Colonic mucosa (tissue), 4 donors: ENCODE measurements at places on chromosomes 4 and X.

DNA sequence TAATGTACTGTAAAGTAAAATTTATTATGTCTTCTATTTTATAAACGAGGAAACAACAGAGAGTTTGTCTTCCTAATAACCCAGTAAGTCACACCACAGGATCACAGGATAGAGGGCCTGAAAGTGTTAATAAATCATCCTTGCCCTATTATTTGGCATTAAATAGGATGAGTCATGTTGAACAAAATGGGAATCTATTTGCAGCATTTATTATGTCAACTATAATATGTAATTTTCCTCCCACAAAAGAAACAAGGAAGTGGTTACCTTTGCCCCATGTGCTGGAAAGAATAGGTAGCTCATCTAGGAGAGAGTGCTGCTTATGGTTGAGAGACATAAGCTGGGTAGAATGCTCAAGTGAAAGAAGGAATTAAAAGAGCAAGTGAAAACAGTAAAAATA lies 237.6 kb upstream of the NDST3 start:
- no peak for DNase-seq

DNA sequence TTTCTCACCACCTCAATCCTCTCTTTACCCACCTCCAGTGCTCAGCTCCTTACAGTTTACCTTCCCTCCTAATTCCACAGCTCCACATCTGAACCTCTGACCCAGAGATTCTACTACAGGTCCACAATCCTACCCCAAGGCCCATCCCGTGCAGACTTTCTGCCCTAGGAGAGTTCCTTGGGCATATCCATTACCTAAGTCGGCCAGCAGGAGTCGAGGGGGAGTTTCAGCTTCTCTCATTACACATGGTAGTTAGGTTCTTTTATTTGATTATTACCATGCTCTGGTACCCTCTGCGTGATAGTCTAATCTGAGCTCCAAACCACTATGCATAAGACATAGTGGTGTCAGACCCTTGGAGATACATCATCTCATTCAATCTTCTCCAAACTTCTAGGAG lies 117.9 kb downstream of the SH3RF1 start:
- no peak for DNase-seq

GRCh38 chr4:125741825-125742452 lies 427.2 kb downstream of the FAT4 start:
- no peak for DNase-seq

DNA sequence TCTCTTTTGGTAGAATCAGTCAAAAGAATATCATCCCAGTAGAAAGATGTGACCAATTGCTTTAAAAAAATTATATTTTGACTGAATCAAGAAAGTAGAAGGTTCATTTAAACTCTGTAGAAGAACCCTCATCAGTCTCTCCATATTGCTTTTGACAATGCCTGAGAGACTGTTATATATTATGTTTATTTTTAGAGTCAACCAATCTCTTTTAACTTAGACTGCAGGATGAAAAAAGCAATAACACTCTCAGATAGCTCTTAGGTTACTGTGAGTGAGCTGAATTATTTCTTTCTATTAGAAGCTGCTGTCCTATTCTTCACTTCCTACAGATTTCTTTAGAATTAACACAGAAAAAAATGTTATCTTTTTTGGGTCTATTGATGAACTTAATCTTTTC lies 38.1 kb downstream of the GALNTL6 start:
- no peak for DNase-seq

DNA sequence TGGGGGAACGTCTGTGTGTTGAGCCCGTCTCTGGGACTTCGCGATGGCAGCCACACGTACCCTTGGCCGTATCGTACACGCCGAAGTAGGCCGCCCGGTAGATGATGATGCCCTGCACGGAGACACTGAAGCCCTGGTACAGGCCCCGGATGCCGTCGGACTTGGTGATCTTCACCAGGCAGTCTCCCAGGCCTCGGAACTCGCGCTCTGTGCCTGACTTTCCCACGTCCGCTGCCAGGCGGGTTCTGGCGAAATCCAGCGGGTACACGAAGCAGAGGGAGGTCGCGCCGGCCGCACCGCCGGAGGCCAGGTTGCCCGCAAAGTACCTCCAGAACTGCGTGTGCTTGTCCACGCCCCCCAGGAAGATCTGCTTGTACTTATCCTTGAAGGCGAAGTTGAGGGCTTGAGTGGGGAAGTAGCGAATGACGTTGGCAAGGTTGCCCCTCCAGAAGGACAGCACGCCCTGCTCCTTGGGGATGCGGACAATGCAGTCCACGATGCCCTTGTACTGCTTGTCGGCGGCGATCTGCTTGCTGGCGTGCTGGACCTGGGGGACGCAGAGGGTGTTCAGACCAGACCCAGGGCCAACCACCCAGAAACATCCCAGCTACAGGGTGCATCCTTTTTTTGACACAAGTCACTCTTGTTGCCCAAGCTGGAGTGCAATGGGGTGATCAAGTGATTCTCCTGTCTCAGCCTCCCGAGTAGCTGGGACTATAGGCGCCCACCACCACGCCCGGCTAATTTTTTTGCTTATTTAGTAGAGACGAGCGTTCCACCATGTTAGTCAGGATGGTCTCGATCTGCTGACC lies 2.5 kb downstream of the SLC25A6 start:
- DNase-seq: no peak

DNA sequence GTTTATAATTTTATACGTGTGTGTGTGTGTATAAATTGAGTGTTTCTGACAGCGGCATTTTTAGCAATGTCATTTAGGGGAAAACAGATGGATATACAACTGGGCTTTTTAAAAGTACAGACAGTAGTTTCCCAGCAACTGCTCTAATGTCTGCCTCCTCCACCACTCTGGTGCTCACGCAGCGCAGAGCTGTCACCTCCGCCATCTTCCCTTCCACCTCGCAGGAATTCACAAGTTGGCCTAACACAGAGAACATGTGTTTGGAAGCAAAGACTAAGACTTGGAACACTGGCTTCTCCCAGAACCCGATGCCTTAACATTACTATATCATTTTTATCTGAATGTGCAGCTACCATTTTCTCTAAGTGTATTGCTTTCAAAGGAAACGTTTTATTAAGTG lies 158.3 kb upstream of the FSTL5 start:
- no peak for DNase-seq

- DNase-seq: no peak
These were observed 136.0 kb downstream of the NKX6-1 start for GRCh38 chr4:84362896-84363655.

DNA sequence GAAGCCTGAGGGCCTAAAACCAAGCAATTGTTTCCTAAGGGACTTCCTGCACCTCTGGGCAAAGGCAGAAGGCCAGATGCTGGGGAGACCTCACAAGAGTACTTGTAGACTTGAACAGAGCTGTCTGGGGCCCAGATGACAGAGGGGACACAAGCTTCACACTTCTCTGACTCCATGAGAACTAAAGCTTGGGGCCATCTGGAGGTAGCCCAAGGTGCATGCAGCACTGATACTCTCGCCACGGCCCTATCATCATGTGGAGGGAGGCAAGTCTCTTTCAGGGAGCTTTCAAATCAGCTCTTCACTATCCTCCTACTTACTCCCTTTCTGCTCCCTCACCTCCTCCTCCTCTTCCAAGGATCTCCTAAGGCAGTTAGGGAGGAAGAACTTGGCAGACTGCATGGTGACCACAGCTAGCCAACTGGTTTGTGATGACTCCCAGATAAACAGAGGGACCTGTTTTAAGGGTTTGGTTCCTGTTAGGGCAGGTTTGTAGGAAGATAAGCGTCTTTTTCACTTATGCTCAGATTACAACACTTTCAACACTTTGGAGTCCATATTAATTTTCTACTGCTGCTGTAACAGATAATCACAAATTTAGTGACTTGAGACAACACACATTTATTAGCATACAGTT lies 23.8 kb downstream of the MSL3 start:
- DNase-seq: no peak

DNA sequence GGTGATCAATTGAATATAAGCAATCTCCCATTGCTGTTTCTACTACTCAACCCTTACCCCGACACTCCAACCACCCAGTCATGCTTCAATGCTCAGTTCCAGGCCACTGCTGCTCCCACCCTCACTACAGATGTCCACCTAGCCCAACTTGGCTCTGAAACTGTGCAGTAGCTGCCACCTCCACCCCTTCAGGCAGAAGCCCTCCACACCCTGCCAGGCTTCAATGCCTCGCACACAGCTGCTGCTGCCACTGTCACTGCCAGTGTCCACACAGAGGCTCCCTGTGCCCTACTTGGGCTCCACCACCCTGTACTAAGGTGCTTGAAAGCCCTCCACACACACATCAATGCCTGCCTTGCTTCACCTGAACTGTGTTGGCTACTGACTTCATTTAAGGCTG lies 34.6 kb downstream of the LAMTOR3 start:
- DNase-seq: no peak

- no peak for DNase-seq
These were observed 132.6 kb downstream of the FHIP1A start for GRCh38 chr4:151541389-151542071.

GRCh38 chr4:123304151-123304964 lies 92.2 kb upstream of the SPRY1 start:
- no peak for DNase-seq

GRCh38 chr4:110742143-110742542 lies 119.3 kb upstream of the PITX2 start:
- no peak for DNase-seq

- DNase-seq: no peak
These were observed 40.9 kb downstream of the TSC22D3 start for GRCh38 chrX:107734646-107735045.
